Left hindlimb (tissue), 1 donor: ENCODE measurements at places on chromosomes 11 and 22.

DNA sequence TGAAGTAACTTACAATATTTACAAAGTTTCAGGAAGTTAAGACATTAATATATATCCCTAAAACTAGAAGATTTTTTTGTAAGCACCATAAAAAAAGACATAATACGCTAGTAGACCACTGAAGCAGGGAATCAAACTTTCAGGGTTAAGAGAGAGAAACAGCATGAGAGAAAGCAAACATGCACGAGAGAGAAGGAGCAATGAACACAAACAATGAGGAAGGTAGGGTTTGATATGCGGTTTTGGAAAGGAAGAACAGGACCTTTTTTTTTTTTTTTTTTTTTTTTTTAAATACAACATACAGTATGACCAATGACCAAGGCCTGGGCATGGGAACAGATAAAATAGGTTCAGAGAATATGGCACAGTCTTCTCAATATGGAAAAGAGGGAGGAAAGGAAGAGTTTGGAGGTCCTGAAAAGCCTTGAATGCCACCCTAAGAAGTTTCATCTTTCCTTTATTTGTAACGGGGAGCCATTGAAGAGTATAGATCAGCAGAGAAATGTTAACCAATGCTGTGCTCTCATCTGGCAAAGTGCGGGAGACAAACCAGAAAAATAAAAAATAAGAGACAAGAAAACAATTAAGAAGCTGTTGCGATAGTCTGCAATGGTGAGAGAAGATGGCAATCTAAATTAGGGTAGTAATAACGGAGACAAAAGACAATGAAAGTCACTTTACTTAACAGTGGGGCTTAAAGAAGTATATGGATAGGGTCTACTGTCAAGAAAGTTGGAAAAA, 101.0 kb downstream of the USP35 start:
- no peak for DNase-seq

- peak; percentile 84 for DNase-seq
These were observed 61.9 kb downstream of the NRXN2 start for GRCh38 chr11:64661146-64661545.

DNA sequence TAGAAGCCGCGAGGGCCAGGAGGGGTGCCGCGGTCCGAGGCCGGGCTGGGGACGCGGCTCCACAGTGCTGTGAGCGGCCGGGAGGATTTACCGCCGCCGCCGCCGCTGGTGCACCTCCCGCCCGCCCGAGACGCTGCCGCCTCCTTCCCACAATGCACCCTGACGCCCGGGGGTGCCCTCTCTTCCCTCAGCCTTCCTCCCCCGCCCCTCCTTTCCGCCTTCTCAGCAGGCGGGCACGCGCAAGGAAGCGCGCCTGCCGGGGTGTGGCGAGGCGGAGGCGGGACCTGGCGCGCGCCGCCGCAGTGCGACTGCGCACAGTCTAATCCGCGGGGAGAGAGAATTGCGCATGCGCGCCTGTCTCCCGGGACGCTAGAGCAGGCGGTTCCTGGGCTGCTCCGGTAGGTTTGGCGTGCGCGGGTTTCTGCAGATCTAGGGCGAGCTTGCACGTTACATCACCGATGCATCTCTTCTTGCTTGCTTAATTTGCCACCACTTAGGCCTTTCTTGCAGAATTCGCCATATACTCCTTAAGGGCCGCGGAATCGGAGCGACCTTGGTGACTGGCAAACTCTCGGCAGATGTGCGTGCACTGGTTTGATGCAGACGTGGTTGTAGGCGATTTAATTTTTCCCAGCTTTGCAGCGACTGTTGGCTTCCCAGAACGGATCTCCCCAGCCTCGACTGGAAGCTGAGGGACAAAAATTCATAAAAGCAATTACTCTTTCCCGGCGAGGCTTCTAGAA, at the start of the genes GVQW3 and THAP12:
Gene GVQW3 (plus strand): TSS at position 347 of the 743 bp plus-strand sequence. CDS start 506 bp downstream, outside the sequence.
Gene THAP12 (minus strand): TSS at position 156 of the 743 bp plus-strand sequence. CDS start 296 bp downstream, outside the sequence.
- DNase-seq = peak; percentile 99

DNA sequence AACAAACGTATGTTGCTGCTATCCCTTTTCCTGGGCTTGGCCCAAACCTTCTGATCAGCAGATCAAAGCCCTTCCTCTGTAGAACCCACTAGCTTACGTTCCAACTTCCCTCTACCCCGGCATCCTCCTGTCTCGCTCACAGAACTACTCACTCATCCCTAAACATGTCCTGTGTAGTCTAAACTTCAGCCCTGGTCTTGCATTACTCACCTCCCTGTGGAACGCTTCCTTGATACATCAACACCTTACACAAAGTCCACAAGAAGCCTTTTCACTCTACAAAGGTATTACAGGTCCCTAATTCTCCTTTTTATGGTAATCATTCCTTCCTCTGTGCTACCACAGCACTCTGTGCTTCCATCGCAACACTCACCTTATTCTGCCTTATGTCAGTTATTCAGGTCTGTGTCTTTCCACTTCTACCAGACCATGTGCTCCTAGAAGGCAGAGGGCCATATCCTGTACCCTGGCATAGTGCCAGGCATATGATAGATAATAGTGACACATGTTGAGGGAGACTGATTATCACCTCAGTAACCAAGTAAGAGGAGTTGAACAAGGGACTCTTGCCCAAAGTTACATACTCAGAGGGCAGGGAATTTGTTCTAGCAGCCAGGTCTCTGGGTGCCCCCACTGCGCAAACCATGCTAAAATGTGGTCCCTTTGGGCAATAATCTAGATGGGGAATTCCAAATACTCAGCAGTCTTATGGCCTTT, 41.6 kb downstream of the USP35 start:
- no peak for DNase-seq

DNA sequence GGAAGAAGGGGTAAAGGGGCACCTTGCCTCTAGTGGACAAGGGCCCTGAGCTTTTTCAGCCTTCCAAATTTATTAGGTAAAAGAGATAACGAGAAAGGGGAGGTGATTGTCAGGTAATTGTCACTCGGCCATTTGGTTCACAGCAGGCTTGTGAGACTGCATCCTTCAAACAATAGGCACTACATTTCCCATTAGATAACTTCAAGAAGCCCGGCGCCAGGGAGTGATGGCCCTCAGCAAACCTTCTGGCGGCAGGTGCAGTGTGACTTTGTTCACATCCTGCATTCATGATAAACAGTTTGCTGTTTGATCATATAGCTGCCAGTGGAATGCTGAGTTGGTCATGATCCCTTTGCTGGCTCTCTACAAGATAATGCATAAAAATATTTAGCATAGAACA, 185.1 kb downstream of the CWF19L2 start:
- no peak for DNase-seq

- DNase-seq = no peak
These were observed 121.0 kb downstream of the GRIK4 start for GRCh38 chr11:120632579-120632978.

- peak; percentile 51 for DNase-seq
These were observed 220.1 kb upstream of the E2F8 start for GRCh38 chr11:19460718-19461405.

DNA sequence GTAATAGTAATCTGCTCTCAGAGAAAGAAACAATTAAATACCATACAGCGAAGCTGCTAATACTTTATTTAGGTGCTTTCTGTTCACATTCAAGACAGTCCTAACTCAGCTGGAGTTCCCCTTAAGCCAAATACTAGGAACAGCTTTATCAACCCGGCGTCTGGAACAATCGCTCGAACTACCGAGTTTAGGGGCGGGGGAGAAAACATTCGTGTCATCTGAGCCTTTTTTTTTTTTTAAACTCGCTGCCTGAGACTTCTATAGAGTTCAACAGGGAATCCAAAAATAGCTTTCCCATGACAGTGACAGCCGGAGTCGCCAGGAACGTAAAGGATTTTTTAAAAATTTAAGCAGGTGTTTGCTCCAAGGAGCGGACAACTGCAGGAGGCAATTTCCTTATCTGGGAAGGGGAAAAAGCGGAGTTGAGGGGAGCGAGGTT, 852 bp downstream of the TRAF6 start:
- no peak for DNase-seq

GRCh38 chr11:12016246-12016645, 7.8 kb upstream of the DKK3 start:
- DNase-seq = no peak

DNA sequence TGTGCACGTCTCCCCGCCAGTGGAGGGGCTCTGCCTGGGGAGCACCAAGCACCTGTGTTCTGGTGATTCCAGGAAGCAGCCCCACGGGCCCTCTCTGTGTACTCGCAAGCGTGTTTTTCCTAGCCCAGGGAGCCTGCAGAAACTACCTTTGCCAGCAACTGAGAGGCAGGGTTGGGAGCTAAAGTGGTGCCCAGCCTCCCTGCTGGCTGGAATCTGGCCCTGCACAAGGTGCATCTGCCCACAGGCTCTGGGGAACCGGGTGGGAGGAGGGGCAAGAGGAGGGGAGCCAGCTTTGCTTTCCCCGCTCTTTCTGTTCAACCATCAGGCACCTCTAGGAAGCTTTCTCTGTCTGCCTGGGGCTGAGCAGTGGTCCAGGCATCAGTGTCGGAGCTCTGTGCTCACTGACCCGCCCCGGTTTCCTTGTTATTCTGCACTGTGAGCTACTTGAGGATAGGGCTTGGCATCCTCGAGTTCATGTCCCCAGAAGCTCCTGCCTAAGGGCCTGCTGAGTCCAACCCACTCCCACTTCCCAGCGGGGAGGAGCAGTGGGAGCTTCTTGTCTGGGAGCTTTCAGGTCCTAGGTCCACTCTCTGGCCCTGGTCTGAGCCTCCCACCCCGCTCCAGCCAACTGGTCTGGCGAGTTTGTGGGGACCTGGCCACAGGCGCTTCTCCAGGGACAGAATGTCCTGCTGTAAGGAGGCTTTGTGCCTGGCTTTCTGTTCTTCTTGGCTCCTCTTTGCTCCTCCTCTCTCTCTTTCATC, 14.9 kb downstream of the DAGLA start:
- no peak for DNase-seq

DNA sequence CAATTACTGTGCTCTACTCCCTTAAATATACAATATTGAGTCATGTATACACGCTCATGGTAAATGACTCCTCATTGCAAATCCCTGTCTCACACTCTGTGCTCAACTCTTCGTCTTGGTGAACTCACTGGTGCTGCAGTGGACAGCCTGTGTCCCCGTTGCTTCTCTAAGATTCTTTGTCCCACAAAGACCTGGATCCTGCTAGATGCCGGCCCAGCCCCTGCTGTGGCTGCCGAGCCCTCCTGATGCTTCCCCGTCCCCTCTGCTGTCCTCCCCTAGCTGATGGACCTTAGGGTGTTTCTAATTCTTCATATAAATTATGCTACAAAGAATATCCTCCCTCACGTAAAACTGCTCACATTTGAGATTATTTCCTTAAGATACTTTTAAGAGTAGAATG, 5.5 kb downstream of the APOL2 start:
- DNase-seq = no peak

DNA sequence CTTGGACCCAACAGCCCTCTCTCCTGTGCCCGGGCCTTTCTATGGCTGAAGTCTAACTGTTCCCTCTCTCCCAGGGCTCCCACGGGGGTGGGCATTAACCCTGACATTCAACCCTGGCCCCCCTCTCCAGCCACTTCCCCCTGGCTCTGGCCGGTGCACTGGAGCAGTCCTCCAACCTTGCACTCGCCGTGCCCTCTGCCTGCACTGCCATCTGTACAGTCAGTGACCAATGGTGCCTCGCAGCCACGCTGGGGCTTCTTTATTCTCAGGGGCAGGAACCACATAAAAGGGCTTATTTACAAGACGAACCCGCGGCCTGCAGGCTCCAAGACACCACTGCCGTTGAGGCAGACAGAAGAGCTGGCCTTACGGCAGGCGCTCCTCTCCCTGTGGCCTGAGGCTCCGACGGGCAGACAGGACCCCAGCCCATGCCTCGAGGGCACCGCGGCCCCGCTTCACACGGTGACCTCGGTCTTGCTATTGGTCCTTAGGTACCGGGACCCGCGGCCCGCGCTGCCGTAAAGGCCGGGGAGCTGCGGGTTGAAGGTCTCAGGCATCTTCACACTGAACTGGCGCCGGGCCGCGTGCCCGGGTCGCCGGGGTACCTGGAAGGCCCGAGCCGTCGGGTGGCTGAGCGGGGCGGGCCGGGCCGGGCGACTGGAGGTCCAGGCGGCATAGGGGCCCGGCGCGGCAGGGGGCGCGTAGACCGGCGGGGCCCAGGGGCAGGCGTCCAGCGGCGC, 5.4 kb downstream of the SHISA8 start:
- DNase-seq = no peak

- no peak for DNase-seq
These were observed 763.9 kb downstream of the NTM start for GRCh38 chr11:132134322-132134721.

GRCh38 chr11:128302425-128303186, 284.8 kb downstream of the ETS1 start:
- no peak for DNase-seq

- DNase-seq = no peak
These were observed 27.1 kb downstream of the SDHD start for GRCh38 chr11:112113539-112114457.

- peak; percentile 82 for DNase-seq
These were observed 8.0 kb downstream of the TMEM86A start for GRCh38 chr11:18706330-18707243.

- peak; percentile 98 for DNase-seq
These were observed 966 bp downstream of the AHNAK start for GRCh38 chr11:62545437-62546243.

DNA sequence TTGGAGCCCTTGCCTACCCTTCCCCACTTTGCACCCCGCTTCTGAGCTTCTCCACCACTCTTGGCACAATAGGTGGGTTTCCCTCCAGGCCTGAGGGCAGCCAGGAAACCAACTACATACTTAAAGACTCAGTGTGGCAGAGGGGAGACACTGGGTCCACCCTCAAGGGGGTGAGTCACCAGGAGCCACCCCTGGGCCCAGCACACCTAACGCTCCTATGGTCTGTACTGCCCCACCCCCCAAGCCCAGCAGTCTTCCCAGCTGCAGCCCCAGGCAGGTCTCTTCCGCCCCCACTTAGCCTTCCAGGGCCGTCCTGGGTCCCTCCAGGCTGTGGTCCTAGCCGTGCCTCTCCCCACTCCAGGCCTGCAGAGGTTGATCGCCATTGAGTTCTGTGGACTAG, 3.2 kb upstream of the TMPRSS13 start:
- no peak for DNase-seq

GRCh38 chr11:111572581-111572980, 29.7 kb upstream of the SIK2 start:
- no peak for DNase-seq

DNA sequence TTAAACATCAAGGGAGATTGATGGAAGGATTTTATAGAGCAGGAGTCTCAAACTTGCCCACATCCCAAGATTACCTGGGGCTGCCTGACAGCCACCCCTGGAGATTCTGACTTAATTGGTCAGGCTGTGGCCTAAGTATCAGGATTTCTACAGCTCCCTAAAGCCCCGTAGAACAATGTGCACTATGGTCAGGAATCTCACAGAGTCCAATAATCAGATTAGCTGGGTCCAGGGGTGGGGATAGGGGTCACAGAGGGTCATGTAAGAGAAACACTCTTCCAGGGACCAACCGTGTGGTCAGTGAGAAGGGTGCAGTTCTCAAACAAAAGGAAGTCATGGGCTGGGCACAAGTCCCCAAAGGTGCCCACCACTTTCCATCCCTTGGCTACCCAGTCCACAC, 20.5 kb upstream of the FBLN1 start:
- no peak for DNase-seq
